Non-pigmented ciliary epithelial cell (primary cell): ENCODE measurements at places on chromosomes 6 and 20.

GRCh38 chr6:41652866-41653652 is 14.8 kb downstream of the MDFI start:
- no peak for DNase-seq

DNA sequence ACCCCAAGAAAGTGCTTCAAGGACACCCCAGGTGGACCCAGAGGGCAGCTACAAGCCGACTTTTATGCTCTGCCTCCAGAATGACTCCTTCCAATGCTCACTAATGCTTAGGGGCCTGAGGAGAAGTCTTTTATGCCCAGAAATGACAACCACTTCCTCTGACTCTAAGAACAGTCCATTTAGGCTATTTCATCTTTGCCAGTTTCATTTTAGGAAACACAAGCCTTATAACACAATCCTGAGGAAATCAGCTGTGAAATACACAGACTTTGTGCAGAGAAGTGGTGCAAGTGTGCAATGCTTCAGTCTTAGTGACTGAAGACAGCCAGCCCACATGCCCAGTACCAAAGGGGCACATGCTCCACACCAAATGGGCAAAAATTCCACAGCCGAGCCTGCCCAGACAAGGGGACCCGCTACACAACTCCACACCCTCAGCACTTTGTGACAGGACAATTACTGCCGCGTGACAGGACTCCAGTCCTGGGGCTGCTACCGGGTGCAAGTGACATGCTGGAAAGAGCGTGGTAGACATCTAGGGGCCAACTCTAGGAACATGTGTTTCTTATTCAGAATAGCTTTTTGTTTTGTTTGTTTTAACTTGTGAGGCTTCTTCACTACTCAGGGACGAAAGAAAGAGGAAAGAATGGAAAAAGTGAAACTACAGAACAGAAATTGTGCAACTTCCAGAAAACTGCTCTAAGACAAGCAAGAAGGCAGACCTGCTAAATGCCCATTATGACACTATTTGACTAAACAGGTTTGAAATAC is 28.2 kb upstream of the PLAGL1 start:
- DNase-seq: no peak

DNA sequence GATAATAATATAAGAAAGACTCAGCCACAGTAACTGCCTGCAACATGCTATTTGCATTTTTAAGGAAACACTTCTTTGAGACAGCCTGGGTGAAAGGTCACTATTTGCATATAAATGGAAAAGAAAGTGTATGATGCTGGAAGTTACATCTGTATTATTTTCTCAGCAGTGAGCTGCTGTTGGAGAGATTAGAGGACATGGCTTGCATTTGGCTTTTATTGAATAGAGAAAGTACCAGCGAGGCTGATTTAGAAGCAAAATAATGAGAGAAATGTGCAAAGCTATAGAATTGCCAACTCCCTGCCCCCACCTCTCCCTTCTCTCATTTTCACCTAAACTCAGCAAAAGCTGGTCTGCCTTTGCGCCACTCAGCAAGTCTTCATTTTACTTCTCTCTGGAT is 12.7 kb downstream of the MYT1 start:
- DNase-seq: no peak

GRCh38 chr20:51796340-51796739 is 6.0 kb downstream of the SALL4 start:
- DNase-seq: no peak

GRCh38 chr20:16083639-16084280 is 489.5 kb downstream of the KIF16B start:
- DNase-seq: no peak

- DNase-seq: no peak
Measured at GRCh38 chr20:12173347-12174012, 255.8 kb downstream of the BTBD3 start.

DNA sequence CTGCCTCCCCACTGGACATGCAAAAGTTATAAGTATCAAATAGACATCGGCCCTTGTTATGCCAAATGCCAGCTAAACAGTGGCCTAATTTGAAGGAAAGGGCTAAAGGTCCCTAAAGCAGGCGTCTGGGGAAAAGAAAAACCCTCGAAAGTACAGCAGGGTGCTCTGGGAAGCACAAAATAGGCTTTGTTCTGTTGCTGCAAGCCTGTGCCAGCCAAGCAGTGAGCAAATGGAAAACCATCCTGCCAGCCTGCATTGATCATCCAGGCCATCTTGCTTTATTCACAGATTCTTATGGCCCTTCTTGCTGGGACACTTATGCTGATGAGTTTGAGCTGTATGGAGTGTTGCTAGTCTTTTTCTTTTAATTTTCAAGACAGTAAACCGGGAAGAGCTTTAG is 62.2 kb upstream of the PLEKHG1 start:
- no peak for DNase-seq

GRCh38 chr6:41066867-41067304 is 5.3 kb downstream of the OARD1 start:
- no peak for DNase-seq

- DNase-seq: peak; percentile 80
Measured at GRCh38 chr6:2988426-2989331, 11.0 kb upstream of the NQO2 start.

GRCh38 chr6:111555036-111555435 is 50.6 kb downstream of the TRAF3IP2 start:
- no peak for DNase-seq

GRCh38 chr6:143286251-143286795 is 164.2 kb downstream of the ADAT2 start:
- DNase-seq: peak; percentile 31

DNA sequence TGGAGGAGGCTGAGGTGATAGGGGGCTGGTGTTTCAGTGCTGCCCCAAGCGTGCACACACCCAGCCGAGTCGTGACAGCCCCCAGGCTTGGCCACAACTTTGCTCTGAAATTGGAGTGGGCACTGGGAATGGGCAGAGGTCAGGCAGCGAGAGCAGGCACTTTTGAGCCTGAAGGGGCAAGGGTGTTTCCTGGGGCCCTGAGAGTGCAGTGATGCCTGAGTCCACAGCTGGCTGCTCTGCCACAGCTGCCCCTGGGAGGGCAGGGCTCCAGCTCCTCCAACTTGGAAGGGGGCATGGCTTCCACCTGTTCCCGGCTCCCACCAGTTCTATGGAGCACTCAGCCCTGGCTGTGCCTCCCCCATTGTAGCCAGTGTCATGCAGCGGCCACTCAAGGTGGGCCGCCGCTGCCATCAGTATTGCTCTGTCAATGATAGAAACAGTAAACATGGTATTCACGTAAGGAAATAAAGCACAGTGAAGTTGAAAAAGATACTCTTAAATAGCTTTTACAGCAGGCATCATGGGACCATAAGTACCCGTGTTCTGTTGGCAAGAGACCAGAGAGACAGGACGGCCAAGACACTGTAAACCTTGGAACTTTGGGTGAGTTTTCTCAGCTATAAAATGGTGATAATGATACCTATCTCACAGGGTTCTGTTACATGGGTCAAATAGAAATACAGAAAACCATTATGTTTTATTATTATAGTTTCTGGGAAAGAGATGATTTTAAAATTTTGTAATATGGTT is 108.9 kb downstream of the THEMIS start:
- no peak for DNase-seq

- no peak for DNase-seq
Measured at GRCh38 chr20:48795732-48796131, 32.1 kb downstream of the PREX1 start.

GRCh38 chr6:158655569-158656450 is 6.0 kb downstream of the SYTL3 start:
- no peak for DNase-seq

GRCh38 chr6:119781365-119781764 is 431.8 kb upstream of the MAN1A1 start:
- DNase-seq: no peak

GRCh38 chr6:139860203-139860602 is 485.8 kb upstream of the CITED2 start:
- no peak for DNase-seq

GRCh38 chr6:160102956-160103824 is 18.4 kb upstream of the SLC22A1 start:
- DNase-seq: no peak

- DNase-seq: no peak
Measured at GRCh38 chr6:129267028-129267427, 384.1 kb downstream of the LAMA2 start.
